ENCODE measurements at places on chromosomes 5 and 9.
A peak's percentile ranks its signal among the peaks of the same experiment; 100 is the strongest.

DNA sequence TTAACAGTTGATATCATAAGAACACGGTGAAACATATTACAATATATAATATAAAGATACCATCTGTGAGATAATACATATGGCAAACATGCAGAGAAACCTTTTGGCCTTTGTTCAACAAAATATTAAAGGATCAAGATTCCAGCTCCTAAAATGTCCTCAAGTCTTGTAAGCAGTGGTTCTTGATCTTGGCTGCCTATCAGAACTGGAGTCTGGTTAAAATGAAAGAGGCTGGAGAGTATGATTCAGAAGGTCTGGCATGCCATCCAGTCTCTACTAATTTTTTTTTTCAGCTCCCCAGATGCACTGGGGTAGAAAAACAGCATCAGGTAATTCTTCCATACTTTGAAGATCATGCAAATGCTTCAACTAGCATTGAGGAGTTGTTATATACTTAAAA lies 83.2 kb downstream of the TNC start:
- peak; percentile 60 for DNase-seq

DNA sequence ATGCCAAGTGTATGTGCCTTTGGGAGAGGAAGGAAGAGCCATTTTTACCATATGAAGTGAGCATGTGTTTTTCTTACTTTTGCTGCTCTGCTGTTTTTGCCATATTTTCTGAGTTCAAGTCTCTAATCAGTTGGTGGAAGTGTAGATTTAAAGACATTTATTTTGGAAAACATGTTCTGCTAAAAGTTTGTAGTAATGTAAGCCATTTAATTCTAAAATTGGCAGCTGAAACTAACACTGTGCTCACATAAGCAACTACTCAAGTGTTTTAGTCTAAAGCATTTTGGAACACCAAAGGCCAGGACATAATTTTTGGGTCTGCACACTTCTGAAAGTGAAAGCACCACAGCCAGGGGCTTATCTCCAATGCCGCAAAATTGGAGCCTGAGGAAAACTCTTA lies 363.4 kb upstream of the ZNF608 start:
- DNase-seq: no peak

- DNase-seq: no peak
Measured at GRCh38 chr5:77719666-77720363, 56.3 kb downstream of the TBCA start.

DNA sequence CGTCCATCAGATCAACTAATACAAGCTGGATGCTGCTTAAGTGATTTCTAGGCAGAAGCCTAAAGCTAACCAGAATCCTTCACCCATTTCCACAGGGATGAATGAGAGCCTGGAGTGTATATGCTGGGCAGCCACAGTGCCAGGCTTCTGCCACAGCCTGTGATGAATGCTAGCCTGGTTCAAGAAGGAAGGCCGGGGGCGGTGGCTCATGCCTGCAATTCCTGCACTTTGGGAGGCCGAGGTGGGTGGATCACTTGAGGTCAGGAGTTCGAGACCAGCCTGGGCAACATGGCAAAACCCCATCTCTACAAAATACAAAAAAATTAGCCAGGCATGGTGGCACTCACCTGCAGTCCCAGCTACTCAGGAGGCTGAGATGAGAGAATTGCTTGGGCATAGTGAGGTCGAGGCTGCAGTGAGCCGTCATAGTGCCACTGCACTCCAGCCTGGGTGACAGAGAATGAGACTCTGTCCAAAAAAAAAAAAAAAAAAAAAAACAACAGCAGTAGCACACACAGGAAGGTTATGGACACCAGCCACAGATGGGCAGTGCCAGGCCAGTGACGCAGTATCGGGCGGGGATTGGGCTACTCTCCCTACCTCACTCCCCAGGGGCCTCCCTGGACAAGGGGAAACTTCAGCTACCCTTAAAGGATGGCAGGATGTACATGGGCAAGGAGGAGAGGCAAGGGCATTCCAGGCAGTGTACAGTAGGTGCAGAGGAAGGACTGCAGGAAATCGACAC lies 23.1 kb upstream of the HMCN2 start:
- DNase-seq: no peak

DNA sequence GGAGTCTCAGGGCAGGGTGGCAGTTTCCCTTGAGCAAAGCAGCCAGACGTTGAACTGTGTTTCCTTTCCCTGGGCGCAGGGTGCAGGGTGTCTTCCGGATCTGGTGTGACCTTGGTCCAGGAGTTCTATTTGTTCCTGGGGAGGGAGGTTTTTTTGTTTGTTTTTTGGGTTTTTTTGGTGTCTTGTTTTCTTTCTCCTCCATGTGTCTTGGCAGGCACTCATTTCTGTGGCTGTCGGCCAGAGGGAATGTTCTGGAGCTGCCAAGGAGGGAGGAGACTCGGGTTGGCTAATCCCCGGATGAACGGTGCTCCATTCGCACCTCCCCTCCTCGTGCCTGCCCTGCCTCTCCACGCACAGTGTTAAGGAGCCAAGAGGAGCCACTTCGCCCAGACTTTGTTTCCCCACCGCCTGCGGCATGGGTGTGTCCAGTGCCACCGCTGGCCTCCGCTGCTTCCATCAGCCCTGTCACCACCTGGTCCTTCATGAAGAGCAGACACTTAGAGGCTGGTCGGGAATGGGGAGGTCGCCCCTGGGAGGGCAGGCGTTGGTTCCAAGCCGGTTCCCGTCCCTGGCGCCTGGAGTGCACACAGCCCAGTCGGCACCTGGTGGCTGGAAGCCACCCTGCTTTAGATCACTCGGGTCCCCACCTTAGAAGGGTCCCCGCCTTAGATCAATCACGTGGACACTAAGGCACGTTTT lies 3.5 kb upstream of the PHYHD1 start:
- DNase-seq: peak; percentile 39

GRCh38 chr5:128408622-128409021 lies 129.4 kb downstream of the FBN2 start:
- DNase-seq: no peak

DNA sequence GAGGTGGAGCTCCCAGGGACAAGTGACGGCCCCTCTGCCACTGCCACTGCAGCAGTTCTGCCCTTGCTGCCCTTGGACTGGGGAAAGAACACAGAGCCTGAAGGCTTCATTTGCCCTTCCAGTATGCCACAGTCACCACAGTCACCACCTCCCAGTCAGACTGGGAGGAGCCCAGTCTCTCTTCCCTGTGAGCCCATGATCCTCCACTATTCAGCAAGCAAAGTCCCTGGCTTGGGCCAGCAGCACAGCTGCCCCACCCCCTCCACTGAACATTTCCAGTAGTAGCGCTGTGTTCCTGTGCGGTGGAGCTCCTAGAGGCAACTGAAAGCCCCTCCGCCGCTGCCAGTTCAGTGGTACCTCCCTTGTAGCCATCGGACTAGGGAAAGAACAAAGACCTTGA lies 329.4 kb downstream of the MAN2A1 start:
- no peak for DNase-seq

GRCh38 chr5:31887556-31887955 lies 248.6 kb downstream of the PDZD2 start:
- no peak for DNase-seq

DNA sequence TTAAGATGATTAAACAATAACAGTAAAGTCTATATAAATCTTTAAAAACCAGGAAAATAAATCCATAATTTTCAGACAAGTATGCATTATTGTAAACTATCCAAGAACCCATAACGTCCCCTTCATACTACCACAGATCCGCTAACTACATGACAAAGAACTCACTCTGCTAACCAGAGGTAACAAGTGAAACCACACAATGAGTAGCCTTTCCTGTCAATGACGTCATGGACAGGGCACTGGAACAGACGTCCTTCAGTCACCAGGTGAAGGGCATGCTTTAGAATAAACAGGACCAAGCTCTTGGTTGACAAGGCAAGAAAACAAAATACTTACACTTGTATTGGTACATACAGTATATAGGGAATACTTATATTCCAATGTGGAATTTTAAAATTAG lies 45.2 kb downstream of the RNF130 start:
- no peak for DNase-seq

DNA sequence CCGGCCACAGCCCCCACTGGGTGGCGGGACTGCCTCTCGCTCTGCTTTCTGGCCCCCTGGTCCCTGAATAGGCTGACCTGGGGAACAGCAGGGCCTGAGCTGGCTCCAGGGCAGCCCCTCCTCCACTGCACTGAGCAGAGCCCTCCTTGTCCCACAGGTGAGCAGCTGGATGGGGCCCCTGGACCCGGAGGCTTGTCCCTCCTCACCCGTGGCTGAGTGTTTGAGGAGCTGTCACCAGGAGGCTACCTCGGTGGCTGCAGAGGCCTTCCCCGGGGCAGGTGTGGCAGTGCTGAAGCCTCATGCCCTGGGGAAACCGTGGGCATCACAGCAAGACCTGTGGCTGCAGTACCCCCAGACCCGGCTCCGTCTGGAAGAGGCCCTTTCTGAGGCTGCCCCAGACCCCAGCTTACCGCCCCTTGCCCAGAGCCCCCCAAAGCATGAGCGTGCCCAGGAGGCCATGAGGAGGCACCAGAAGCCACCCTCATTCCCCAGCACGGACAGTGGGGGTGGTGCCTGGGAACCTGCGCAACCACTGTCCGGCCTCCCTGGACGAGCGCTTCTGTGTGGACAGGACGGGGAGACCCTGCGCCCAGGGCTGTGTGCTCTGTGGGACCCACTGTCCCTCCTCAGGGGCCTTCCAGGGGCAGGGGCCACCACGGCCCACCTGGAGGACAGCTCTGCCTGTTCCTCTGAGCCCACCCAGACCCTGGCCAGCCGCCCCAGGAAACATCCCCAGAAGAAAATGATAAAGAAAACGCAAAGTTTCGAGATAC lies 28.5 kb upstream of the LRRC14B start:
- no peak for DNase-seq

DNA sequence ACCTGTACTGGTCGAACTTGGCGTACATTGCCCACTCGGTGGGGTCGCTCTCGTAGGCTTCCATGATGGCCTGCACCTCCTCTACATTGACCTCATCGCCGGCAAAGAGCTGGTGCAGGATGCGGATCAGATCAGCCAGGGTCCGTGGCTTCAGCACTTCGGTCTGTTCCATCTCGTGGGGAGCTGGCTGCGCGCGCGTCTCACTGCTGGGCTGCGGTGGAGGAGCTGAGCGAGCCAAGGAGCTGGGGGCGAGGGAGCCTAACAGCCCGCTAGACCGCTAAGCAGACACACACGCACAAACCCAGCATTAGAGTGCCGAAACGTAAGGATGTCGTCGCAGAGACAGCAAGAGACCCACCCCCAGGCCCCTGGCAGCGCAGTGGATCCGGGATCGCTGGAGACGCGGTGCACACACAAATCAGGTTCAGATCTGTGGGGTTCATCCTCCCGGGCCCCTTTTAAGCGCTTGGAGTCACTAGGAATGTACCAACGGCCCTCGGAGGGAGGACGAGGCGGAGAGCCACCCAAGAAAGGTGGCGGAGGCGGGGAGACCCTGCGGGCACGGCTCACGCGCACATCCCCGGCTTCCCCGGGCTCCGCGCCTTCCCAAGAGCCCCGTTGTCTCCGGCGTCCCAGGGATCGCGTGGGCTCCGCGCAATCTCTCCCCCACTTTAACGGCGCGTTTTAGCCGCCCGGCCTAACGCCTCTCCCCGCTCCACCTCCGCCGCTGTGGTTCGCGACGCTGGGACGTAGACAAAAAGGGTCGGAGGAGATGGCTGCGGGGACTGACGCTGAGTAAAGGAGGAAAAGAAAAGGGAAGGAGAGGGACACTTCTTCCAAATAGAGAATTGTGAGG lies at the start of gene CDO1:
TSS of gene CDO1 (minus strand) at position 434 of the 856 bp plus-strand sequence. CDS start at position 172, 262 bp downstream.
- peak; percentile 50 for DNase-seq

DNA sequence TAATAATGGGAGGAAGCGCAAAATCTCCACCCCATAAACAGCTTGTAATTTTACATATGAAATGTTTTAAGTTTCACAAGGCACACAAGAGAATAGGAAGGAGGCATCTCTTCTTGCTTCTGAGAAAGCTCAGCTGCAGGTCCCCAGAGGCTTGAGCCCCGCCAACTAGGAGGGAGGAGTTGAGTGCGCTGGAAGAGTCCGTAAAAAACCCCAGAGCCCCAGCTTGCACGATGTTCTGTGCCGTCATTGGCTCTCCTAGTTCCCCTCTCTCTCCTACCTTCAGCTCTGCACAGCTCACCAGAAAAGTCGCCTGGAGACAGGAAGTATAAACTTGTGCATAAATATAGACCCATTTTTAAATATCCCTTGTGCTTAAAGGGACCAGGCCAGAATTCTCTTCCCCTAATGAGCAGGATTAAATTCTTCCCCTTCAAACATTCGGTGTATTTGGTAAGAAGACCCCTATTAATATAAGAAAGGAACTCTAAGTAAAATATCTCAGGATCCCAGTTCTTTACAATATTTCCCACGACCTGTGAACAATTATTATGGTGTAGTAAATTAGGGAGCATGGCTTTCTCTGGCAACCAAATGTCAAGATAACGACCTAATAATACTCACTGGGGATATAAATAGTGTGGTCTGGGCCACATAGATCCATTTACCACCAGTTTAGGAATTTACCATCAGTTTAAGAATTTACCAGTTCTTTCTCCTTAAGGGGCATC lies 13.7 kb downstream of the GLRX start:
- no peak for DNase-seq

DNA sequence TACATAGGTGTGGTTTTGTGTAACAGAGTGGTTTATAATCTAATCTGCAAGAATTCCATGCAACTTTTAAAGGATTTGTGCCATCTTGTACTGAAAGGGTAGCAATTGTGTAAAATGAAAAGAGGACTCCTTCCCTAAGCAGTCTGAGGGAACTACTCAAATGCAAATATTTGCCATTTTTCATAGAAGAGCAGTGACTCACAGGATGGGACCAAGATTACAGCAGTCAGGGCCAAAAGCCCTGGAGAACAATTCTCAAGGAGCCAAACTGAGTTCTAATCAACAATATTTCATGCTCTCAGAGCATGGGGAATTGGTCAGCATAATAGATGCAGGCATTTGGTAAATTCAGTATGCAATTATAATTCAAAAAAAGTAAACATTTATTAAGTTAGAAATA lies 495.8 kb downstream of the CHSY3 start:
- DNase-seq: peak; percentile 39

- DNase-seq: peak; percentile 28
Measured at GRCh38 chr9:136725612-136726011, 13.2 kb downstream of the DIPK1B start.

DNA sequence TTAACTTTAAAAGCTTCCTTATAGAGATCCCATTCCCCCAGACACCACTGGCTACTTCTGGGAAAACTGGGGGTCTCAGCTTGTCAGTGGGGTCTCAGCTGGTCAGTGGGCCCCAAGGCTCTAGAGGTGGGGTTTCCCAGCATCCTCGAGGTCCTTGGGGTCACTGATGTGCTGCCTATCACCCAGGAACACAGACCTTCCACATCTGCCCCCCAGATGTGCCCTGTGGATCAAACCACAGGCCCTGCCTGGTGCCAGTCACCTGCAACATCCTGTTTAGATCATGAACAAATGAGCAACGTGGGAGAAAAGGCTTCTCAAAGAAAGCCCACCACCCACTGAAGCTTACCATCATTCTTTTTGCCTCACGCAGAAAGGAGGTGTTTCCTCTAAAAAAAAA lies 165.6 kb upstream of the FSTL4 start:
- DNase-seq: no peak
